ENCODE measurements at places on chromosomes 3 and 15.

DNA sequence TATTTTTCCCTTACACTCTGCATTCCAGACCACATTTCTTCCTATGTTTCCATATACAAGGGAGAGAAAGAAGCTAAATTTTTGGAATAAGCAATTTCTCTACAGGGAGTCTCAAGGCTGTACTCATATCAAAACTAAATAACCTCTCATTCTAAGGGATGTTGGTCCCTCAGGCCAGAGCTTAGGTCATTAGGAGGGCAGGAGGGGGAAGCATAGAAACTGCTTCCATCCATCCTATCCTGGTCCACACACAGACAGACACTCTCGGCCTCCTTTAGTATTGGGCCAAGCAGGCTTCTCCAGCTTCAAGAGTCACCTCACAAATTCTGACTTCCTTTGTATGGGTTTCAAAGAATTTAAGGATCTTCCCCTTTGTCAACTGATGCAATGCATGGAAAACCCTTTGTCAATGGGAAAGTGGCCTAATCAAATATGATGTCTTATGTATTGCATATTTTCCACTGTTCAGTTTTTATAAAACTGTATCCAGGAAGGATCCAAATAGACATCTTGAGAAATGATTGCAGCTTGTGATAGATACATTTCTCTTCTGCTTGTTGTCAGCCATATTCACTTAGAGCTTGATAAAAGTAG is 140.7 kb upstream of the RARB start:
- DNase-seq = no peak

DNA sequence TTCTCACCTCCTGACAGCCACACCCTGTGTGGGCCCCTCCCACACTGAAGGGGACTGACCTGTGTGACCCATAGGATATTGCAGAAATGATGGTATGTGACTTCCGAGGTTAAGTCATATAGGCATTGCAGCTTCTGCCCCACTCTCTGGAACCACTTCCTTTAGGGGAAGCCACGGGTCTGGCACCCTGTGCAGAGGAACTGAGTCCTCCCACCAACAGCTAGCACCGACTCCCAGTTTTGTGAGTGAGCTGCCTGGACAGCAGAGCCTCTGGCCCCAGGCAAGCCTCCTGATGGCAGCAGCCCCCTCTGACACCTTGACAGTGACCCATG is 24.6 kb upstream of the SLC6A6 start:
- DNase-seq = peak; percentile 33

- DNase-seq = no peak
These were observed 88.3 kb downstream of the TGFBR2 start for GRCh38 chr3:30694668-30695067.

DNA sequence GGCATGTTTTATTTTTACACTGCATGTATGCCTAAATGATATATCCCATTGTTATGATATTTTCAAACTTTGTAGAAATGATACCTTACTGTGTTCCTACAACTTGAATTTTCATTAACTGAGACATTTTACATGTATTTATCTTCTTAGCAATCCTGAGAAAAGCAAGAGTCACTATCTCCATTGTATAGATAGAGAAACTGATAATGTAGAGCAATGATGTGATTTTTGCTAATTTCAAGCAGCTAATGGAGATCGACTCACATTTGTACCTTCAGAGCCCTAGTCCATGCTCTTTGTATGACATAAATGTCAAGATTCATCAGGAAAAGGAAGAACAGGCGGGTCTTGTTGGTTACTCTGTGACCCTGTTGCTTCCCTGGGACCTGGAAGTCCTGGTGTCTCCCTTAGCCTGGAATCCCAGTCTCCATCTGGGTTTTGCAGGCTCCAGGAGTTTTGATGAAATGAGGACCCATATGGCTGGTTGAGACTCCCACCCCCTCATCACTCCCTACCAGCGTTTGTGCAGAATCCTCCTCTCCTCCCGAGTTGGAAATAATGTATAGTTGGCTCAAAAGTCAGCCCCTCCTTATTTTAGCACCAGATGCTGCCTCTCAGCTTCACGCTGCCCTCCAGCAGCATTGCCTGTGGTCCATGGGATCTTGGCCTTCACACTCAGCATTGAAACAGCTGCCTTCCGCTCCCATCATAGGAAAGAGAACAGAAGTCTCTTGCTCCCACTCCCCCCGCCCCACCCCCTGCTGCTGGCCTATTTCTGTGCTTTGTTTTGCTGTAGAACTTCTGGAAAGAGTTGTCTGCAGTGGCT is 67.1 kb downstream of the APBA2 start:
- DNase-seq = peak; percentile 35

DNA sequence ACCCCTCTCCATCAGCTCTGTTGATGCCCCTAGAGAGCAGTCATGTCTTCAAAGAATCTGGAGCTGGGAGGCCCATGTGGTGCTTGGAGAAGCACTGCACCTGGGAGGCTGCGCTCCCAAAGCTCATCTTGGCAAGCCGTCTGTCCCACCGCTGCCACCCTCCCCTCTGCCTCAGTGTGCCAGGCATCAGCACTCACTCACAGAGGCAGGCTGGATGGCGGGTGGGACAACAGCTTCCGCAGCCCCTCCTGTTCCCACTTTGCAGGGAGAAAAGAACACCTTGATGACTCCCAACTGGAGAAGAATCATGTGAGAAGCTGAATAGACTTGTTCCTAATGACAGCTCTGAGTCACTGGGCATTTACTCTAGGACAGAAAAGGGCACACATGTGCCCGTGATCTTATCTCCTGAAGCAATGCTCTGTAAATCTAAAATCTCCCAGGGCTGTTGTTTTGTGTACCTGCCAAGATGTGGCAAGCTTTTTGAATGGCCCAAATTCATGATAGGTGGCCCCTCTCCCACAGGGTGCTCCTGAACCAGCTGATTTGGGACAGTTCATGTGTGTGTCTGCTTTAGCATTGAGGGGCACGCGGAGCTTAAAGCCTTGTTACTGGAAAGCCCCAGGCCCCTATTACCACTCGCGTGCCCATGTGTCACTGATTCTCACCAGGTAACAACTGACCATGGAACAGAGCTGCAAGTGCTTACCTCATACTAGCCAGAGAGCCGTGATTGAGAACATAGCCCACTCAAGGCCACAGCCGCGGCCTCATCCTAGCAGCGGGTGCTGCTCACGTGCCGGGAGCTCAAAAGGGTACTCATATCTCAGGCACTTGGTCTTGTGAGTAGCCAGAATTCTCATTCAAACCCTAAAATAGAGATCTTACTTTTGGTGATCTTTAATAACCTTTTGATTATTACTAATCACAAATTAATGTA is 104.4 kb downstream of the DNAJB8 start:
- DNase-seq = no peak

DNA sequence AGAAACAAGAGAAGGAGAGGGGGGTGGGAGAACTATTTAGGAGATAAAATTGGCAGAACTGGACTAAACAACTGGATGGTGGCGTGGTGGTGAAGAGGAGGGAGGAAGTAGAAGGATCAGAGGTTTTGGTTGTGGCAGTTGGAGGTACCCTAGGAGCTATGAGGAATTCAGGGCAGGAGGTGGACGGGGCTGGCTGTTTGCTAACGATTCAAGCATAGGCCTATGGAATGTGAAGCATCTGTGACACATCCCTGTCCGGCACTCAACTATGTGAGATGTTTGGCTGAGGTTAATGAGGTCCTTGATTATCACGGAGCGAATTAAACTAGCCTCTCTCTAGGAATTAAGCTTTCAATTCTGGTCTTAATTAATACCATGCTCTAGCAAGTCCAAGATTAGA is 13.5 kb downstream of the TARS3 start:
- DNase-seq = no peak

DNA sequence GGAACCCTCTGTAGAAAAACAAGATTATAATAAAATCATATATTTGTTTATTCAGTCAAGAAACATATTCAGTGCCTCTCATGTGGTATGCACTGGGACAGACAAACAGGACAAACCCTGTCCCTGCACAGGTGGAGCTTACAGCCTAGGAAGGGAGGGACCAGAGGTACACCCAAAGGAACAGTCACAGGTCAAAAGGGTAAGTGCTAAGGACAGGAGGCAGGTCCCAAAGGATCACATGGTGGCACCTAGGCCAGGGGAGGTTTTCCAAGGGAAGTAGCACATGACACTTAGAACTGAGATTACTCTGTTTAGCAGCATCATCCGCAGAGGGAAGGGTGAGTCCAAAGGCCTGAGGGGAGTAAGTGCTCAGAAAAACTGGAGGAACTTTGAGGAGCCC is 254.4 kb upstream of the ARRDC4 start:
- DNase-seq = no peak

DNA sequence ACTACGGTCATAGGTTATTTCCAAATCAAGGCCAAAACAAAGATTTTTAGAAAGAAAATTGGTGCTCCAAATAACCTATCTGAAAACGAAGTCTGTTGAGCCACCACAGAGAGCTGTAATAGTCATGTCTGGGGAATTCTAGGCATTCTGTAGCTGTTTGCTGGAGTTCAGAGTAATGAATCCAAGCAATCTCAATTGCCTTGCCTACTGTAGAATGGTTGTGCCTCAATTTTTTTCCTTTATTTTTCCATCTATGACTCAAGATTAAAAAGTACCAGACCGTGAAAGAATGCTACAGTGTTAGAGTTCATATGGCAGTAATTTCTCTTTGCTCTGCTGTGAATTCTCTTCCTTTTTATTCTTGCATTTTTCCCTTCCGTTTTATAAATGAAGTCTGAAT is 1007.2 kb upstream of the ALCAM start:
- no peak for DNase-seq

DNA sequence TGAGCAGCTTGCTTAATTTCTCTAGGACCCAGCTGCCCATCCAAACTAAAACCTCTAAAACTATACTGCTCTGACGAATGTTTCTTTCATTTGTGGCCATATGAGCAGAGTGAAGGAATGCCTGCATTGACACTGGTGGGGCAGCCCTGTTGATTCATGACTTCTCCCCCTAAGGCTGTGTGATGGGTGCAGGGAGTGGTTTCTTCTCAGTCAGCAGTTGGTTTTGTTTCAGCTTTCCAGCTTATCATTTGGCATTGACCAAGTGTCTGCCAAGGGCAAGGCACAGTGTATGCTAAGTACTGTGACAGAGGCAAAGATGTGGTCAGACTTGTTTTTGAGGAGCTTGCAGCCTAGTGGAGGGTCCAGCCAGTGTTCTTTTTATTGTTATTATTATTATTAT is 4.7 kb downstream of the ABHD6 start:
- DNase-seq = no peak

DNA sequence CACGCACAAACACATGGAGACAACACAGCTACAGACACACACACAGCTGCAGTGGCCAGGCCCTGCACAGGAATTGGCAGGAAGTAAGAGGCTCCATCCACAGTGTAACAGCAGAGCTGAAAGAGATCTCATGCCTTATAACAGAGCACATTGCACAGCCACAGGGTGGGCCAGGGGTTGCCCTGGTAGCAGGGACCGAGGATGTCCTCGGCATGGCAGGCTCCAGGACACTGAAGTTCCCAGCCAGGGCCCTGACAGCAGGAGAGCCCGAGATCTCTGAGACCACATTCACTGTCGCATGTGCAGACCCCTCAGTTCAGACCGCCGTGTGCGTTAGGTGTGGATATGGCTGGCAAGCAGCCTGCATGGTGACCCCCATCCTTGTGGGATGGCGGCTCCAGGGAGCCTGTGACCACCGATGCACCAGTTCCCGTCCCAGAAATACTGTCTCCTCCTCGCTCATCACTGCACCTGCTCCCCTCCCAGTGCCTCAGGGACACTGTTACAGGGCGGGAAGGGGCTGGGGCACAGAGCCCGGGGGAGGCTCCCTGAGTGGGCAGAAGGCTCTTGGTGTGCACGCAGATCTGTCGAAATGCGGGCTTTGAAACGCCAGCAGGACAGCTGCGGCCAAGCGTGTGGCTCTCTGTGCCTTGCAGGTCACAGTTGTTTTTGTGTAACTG is 1.5 kb upstream of the OCA2 start:
- peak; percentile 32 for DNase-seq

DNA sequence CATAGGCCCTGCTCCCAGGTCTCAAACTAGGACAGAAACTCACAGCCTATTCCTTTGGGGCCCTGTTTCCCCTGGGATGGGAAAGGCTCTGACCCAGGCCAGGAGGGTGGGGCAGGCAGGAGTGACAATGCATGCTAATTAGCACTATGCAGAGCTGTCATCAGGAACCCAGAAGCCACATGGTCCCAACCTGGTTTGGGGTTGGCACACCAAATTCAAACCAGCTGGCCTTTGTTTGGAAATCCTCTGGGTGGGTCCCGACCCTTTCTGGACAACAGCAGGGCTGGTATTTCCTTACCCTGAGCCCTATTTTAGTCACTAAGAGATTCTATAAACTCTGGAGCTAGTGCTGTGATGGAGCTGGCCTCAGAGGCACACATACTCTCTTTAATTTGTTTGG is 166.2 kb downstream of the LRTM1 start:
- DNase-seq = no peak

- no peak for DNase-seq
These were observed 28.9 kb downstream of the POPDC2 start for GRCh38 chr3:119631516-119631915.

GRCh38 chr15:80060356-80061006 is 1.0 kb downstream of the ZFAND6 start:
- DNase-seq = no peak

- no peak for DNase-seq
These were observed 15.4 kb downstream of the HOMER2 start for GRCh38 chr15:82936966-82937711.

GRCh38 chr15:39743611-39744010 is 39.0 kb downstream of the FSIP1 start:
- DNase-seq = no peak

GRCh38 chr3:38722781-38723568 is 73.5 kb upstream of the SCN5A start:
- no peak for DNase-seq

- DNase-seq = no peak
These were observed 157.5 kb downstream of the MEGF11 start for GRCh38 chr15:66095871-66096687.

DNA sequence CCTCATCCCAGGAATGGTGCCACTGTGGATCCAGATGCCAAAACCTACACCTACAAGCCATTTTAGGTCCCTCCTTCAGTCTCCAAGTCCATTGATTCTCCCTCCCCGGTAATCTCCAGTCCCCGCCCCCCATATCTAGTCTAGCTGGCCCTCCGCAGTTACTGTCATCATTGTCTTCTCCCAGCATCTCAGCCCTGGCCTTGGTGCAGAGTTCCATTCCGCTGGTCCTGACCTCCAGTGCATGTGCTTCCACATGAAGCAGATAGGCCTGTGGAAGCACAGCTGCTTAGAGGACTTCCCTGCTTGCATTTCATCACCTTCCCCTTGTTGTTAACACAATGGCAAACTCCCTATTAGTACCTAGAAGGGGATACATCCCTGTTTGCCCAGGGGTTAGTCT is 331.8 kb downstream of the LRTM1 start:
- DNase-seq = no peak

DNA sequence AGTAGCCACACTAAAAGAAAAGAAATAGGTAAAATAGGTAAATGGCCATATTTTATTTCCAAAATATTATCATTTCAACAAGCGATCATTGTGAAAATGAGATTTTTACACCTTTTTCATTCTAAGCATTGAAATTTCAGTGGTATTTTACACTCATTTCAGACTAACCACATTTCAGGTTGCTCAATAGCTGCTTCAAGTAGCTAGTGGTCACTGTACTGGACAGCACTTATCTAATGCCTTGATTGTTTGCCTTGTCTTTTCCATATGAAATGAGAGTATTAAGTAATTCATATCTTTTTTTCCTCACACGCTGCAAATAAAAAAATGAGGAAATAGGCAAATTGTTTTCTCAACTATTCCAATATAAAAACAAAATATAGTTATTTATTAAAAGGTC is 332.8 kb downstream of the NLGN1 start:
- DNase-seq = no peak

Data from CD8-positive, alpha-beta T cell (primary cell).